ENCODE measurements at places on chromosomes 16 and 17. TPM values are rescaled to one million over a fixed set of nuclear protein-coding genes. Genes with fewer than 3 reads are reported as not detected.

GRCh38 chr17:37117373-37118142 is 168.8 kb downstream of the AATF start:
- DNase-seq: no peak

The TMEM235 gene
- total RNA-seq: not detected

GRCh38 chr16:31274831-31275816 is 15.3 kb downstream of the ITGAM start:
- DNase-seq: no peak

DNA sequence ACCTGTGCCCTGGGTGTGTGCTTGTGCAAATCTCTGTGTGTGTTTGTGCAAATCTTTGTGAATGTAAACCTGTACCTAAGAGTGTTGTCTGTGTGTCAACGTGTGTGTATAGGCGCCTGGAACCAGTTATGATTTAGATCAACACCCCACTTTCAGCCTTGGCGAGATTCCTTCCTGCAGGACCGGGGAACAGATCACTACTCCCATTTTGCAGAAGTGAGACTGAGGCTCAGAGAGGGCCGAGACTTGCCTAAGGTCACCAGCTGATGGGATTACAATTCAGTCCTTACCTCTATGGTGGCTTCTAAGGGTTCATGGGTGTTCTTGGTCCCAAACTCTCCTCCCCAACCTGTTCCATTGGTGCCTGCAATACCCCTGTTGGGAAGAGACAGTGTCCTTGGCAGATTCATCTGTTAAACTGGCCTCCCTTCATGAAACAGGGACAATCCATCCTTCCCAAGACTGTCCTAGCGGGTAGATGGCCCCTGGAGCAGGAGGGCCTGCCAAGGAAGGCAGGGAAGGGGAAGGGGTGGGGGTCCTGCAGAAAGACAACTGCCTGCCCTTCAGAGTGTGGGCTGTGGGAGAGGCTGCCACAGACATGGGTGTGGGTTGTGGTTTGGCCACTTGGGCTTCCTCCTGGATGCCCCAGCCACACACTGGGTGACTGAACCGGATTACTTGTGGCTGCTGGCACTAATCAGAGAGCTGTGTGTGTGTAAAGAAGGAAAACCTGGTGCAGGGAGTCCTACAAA is 6.9 kb upstream of the MAPK7 start:
- DNase-seq: no peak

GRCh38 chr17:28402224-28402630 is 3.8 kb downstream of the SLC46A1 start:
- no peak for DNase-seq

DNA sequence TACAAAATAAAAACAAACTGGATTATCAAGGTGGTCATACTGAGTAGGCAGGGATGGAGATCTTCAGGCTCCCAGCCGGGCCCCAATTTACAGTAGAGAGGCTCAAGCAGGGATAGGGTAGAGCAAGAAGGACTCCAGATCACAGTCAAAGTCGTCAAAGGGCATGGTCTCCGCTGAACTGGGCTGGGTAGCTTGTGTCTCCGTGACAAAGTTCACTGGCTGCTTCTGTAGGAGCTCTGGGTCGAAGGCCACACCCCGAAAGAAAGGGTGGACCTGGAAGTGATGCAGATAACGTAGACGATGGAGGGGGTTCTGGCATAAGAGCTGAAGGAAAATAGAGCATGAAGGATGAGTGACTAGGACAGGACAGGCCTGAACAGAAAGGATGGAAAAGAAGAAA is 3.6 kb downstream of the RSKR start:
- DNase-seq: no peak

DNA sequence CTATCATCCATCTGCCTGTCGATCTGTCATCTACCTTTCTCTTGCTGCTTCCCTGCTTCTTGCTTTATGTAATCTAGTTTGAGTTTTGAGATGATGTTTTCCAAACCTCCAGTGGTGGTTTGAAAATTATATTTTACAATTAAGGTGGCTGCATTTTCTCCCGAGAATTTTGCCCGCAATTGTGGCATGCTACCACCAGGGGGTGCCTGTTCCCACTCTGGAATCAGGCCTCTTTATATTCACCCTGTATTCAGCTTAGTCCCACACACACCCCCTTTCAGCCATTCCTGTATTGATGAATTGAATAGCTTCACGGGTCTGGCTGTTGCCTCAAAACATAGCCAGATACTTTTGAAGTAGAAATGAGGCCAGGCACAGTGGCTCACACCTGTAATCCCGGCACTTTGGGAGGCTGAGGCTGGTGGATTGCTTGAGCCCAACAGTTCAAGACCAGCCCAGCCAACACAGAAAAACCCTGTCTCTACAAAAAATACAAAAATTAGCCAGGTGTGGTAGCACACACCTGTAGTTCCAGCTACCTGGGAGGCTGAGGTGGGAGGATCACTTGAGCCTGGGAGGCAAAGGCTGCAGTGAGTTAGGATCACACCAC is 3.2 kb downstream of the PRSS22 start:
- no peak for DNase-seq

GRCh38 chr17:3990386-3991127 is 26.3 kb upstream of the ATP2A3 start:
- no peak for DNase-seq

DNA sequence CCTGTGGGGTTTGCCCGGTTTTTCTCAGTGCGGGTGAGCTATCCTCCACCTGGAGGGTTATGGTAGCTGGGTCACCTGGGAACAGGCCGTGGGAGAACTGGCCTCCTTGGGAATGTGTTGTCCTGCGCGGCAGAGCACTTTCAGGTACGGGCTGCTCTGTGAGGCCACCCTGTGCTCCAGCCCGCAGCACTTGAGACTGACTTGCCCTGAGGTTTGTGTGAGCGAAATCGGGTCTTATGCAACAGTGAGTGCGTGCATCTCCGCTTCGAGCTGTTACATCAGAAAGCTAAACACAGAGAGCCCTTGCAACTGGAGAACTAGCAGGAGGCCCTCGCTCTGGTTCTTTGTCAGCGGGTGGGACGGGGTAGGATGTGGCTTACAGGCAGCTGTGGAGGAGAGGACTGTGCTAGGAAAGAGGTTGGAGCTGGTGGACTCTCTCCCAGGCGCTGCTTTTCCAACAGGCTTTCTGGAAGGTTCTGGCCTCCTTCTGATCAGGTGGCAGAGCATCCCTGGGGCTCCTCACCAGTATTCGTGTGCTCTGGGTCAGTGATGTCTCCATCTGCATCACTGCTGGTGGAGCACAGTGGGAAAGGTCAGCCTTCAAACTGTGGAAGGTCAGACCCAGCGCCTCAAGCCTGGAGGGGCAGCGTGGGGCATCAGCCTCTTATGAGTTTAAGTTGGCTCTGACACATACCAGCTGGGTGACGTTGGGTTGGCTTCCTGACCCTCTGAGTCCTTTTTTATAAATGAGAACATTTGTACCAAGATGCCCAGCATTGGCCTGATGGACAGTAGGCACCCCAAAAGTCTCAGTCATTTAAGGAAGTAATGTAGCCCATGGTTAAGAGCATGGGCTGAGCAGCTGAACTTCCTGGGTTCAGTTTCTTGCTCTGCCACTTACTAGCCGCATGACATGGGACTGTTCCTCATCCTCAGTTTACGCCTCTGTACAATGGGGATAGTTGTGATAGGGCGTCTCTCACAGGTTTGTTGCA is 76.3 kb downstream of the KSR1 start:
- DNase-seq: peak; percentile 85

DNA sequence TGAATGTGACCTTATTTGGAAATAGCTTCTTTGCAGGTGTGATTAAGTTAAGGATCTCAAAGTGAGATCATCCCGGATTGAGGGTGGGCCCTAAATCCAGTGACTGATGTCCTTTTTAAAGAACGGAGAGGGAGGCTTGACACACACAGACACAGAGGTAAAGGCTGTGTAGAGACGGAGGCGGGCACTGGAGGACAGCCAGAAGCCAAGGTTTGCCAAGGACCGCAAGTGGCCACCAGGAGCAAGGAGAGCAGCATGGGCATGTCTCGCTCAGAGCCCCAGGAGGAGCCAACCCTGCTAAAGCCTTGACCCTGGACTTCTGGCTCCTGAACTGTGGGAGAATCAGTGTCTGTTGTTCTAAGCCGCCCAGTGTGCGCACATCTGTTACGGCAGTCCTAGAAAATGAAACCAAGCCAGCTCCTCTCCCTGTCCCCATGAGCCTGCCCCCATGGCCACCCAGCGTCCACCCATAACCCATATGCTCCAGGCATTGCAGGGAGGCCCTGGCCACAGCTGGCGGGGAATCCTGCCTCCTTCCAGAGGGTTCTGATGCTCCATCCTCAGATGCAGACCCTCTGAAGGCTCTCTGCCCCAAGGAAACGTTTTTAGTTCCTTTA is 15.2 kb downstream of the CNGB1 start:
- DNase-seq: no peak

DNA sequence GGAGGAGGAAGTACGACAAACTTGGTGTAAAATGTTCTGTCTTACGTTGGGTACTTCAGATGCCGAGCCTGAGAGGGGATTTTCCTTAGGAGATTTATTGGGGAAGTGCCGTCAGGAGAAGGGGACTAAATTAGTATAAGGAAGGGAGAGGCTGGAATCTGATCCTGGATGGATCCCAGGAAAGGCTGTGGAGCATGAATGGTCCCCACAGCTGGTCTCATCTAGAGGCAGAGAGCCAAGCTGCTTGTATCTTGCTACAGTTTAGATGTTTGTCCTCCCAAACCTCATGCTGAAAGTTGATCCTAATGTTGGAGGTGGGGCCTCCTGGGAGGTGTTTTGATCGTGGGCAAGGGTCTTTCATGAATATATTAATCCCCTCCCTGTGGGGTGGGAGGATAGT is 798.4 kb upstream of the EEF2KMT start:
- no peak for DNase-seq

The USP10 gene
- 76.5 TPM for total RNA-seq

GRCh38 chr17:73722165-73722564 is 77.9 kb upstream of the SDK2 start:
- DNase-seq: no peak

The RCVRN gene
- total RNA-seq: not detected

The LDAF1 gene
- 129 TPM for total RNA-seq

GRCh38 chr17:3951420-3951819 is 12.8 kb downstream of the ATP2A3 start:
- DNase-seq: peak; percentile 43

GRCh38 chr16:55046513-55046912 is 115.8 kb downstream of the IRX5 start:
- DNase-seq: no peak

DNA sequence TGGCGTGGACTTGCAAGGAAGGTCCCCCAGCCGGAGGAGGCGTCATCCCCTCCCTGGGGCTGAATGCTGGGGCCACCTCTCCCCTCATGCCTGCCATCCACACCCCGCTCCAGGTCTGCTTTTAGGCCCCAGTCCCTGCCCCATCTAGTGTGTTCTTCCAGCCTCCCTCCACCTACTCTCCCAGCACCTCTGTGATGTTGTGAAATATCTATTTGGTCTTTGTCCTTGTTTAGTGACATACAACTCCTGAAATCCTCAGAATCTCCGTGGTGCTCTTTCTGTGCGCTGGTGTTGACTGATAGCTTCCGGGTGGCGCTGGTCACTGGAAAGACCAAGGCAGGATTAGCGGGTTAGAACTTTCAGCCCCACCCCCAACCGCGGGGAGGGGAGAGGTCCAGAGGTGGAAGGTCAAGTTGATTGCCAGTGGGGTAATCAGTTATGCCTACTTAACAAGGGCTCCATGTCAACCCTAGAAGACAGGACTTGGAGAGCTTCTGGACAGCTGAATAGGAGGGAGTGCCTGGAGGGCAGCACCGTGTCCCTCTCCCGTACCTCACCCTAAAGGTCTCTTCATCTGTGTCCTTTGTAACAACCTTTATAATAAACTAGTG is 10.1 kb downstream of the TBC1D24 start:
- peak; percentile 32 for DNase-seq

DNA sequence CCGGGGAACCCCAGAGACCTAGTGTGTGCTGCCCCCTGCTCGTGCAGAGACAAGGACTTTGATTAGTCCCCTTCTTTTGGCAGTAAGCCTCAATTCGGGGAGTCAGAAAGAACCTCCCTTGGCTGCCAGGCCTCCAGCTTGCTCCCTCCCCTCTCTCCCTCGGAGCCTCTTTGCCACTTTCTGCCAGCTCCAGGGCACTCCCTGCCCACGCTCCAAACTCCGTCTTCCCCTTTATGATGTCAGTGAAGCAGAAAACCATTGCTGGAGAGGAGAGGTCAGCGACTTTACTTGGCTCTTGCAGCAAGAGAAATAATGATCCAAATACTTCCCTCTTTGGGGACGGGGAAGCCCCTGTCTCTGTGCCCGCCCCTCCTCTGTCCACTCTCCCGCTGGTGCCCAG is 28.1 kb downstream of the TTYH2 start:
- peak; percentile 64 for DNase-seq

The MARF1 gene
- total RNA-seq: 48.4 TPM

The SREBF1 gene
- total RNA-seq: 18.9 TPM

DNA sequence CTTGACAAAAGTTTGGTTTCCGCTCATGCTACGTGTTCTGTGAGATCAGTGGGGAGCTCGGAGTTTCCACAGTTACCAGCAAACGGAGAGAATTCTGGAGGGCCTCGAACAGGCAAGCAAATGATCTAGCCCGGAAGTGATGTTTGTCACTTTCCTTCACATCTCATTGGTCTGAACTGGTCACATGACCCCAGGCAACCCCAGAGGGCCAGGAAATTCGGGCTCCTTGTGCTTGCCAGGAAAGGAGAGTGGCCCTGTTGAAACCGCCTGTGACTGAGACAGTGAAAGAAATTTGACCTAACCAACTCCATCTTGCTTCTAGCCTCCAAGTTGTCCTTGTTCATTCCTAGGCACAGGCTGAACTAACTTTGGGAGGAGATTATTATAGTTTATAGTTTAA is 23.0 kb downstream of the SPPL2C start:
- DNase-seq: no peak

GRCh38 chr16:89297910-89298545 is 80.5 kb downstream of the ZNF778 start:
- peak; percentile 48 for DNase-seq

- DNase-seq: no peak
Observed at GRCh38 chr16:68752602-68753001, 15.5 kb downstream of the CDH1 start.

The ERN2 gene
- total RNA-seq: not detected

GRCh38 chr17:79463421-79464317 is 147.2 kb downstream of the RBFOX3 start:
- DNase-seq: no peak

DNA sequence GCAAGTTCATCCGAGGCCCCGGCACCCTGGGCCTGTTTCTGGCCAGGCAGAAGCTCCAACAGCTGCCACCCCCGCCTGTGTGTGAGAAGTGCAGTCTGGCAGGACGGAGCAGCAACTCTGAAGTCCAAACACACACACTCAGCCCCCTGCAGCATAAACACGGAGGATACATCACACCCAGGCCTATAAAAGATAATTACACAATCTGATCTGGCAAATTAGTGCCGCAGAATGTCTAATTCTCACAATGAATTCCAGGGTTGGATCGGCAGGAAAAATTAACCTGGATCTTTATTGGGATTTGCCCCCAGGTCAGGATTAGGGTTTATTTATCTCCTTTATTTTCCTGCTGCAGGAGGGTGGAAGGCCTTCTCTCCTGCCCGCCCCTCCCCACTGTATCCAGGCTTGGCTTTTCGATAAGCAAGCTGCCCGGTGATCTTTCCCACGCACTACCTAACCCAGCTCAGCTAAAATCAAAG is 311.4 kb downstream of the SOX9 start:
- DNase-seq: no peak

The NPTX1 gene
- total RNA-seq: not detected

- DNase-seq: no peak
Observed at GRCh38 chr17:76234354-76234679, 6.0 kb downstream of the RNF157 start.

GRCh38 chr17:17911001-17911613 is 61.1 kb downstream of the TOM1L2 start:
- DNase-seq: no peak

The ERCC4 gene
- total RNA-seq: 7.2 TPM

- peak; percentile 67 for DNase-seq
Observed at GRCh38 chr17:76474894-76475293, 7.5 kb downstream of the AANAT start.
